Astrocyte (in vitro differentiated cells and primary cell): ENCODE measurements at places on chromosomes 11 and 22.

- DNase-seq = peak; percentile 27
Observed at GRCh38 chr11:119810478-119811232, 81.7 kb upstream of the NECTIN1 start.

- DNase-seq = no peak
Observed at GRCh38 chr11:133726542-133726941, 118.8 kb downstream of the SPATA19 start.

DNA sequence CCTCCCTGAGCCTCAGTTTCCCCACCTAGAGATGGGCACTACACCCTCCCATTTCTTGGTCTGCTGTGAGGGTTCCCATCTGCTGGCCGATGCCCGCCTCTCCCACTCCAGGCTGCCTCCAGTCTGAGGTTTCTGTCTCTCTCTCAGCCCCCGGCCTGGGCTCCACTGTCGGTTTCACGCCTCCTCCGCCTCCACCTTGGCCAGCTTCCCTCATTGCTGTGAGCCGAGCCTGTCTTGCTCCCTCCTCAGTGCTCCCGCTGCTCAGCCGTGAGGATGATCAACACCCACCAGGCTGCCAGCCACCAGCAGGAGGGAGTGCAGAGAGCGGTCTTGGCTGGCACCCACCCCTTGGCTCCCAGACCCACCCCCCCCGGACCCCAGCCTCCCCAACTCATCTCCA is 61.0 kb downstream of the CYTH4 start:
- no peak for DNase-seq

DNA sequence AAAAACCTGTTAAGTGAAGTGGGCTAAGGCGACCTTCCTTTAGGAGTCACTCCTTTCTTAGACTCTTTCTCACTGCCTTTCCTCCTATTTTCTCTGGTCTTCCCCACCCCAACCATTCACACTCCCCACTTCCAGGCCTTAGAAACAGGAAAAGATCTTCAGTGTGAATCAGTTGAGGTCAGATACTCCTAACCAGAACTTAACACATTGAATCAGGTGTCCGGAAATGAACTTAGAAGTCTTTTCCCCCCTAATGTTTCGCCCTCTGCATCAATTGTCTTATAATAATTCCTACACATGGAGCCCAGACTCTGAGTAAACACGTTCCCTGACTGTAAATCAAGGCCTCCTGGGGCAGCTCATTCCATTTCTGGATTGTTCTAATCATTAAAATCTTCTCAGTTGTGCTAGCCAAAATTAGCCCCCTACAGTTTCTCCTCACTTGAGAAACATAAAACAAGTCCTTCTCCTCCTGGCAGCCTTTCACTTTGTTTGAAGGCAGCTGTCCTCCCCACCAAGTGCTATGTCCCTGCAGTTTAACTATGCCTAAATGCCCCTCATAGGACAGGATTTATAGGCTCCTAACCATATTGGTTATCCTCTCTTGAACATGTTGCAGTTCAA is 32.7 kb upstream of the USP47 start:
- no peak for DNase-seq

DNA sequence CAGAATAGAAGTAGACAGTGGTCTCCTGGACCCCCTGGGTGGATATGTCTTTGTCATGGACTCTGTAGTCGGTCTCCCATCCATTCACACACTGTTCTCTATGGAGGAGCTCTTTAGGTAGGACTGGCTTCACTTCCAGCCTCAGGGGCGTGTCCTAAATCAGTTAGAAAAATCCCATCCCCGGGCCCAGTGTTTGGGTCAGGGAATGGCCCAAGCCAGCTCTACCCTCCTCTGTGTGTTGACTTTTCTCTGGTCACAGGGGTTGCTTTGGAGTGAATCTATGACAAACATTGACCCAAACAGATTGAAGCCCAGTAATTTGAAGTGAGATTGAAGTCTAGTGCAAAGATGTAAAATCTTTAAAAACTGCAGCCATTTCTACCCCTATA is 34.0 kb downstream of the WEE1 start:
- DNase-seq = no peak
